ENCODE measurements at places on chromosomes 4 and X. TPM values are rescaled to one million over a fixed set of nuclear protein-coding genes. Genes with fewer than 3 reads are reported as not detected.

FAM53A gene
- polyA plus RNA-seq, result 0.99 TPM

FGF5 gene
- 5.4 TPM for polyA plus RNA-seq

CCDC149 gene
- 2.0 TPM for polyA plus RNA-seq

LDB2 gene
- not detected for polyA plus RNA-seq

TMEM47 gene
- polyA plus RNA-seq, result 0.10 TPM

PITX2 gene
- not detected for polyA plus RNA-seq

TRPC5OS gene
- polyA plus RNA-seq, result not detected

ARHGAP36 gene
- polyA plus RNA-seq, result not detected

TMSB15C gene
- 1.5 TPM for polyA plus RNA-seq

MAGEC2 gene
- not detected for polyA plus RNA-seq

GRCh38 chr4:11286533-11286932, 142.2 kb downstream of the HS3ST1 start:
- peaks cover 8% of the 10 kb centered on the region for H3K4me1 ChIP-seq
- DNase-seq, result no peak
- H3K4me3 ChIP-seq, result no peak overlapping the region
- no peaks in the 10 kb centered on the region for H3K27me3 ChIP-seq
- H3K36me3 ChIP-seq, result no peaks in the 10 kb centered on the region

GRCh38 chr4:10982305-10982704, 297.7 kb upstream of the CLNK start:
- no peaks in the 10 kb centered on the region for H3K4me1 ChIP-seq
- H3K4me3 ChIP-seq, result no peak overlapping the region
- H3K36me3 ChIP-seq, result no peaks in the 10 kb centered on the region
- no peak for DNase-seq

GRCh38 chr4:121484633-121485032, 103.8 kb upstream of the QRFPR start:
- H3K27ac ChIP-seq, result no peak overlapping the region
- peaks cover 7% of the 10 kb centered on the region for H3K4me1 ChIP-seq
- H3K4me3 ChIP-seq, result no peak overlapping the region
- no peaks in the 10 kb centered on the region for H3K27me3 ChIP-seq
- peak; percentile 40 for DNase-seq

GRCh38 chr4:58475097-58475496, 1364.9 kb upstream of the IGFBP7 start:
- H3K4me1 ChIP-seq, result no peaks in the 10 kb centered on the region
- no peak overlapping the region for H3K4me3 ChIP-seq

- no peaks in the 10 kb centered on the region for H3K4me1 ChIP-seq
- H3K4me3 ChIP-seq, result no peak overlapping the region
- no peak for DNase-seq
- H3K27ac ChIP-seq, result no peak overlapping the region
These were observed 120.9 kb upstream of the DDIT4L start for GRCh38 chr4:100311181-100311580.

DNA sequence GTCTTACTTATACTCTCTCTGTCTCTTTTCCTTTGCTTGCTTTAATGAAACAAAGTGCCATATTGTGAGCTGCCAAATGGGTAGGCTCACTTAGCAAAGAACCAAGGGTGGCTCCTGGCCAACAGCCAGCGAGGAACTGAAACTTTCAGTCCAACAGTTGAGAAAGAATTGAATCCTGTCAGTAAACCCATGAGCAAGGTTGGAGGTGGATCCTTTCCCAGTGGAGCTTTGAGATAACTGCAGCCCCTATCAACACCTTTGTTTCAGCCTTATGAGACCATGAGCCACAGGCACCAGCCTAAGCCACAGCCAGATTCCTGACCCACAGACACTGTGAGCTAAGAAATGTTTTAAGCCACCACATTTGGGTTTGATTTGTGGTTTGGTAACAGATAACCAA, 362.2 kb downstream of the PDGFC start:
- no peaks in the 10 kb centered on the region for H3K4me1 ChIP-seq
- H3K27ac ChIP-seq, result no peak overlapping the region
- DNase-seq, result no peak
- no peak overlapping the region for H3K4me3 ChIP-seq
- H3K36me3 ChIP-seq, result no peaks in the 10 kb centered on the region

GRCh38 chr4:32932156-32932555, 2212.0 kb downstream of the PCDH7 start:
- H3K27ac ChIP-seq, result no peak overlapping the region
- no peaks in the 10 kb centered on the region for H3K4me1 ChIP-seq
- H3K36me3 ChIP-seq, result no peaks in the 10 kb centered on the region
- H3K27me3 ChIP-seq, result no peaks in the 10 kb centered on the region

DNA sequence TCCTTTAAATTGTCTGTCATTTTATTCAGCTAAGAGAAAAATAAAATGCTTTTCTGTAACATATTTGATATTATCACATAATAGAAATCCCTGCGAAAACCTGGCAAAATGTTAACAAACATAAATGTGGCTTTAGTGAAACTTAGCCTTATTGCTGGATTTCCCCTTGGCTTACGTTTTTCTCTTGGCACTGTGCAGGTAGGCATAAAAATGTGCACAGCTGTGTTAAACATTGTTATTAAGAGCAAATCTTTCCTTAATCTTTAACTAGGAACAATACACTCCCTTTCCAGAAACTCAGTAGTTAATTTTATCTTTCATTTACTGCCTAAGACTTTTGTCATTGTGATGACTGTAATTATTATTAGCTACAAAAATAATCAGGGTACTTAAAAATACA, 202.4 kb upstream of the GNPDA2 start:
- H3K27ac ChIP-seq, result no peak overlapping the region
- no peaks in the 10 kb centered on the region for H3K4me1 ChIP-seq
- H3K36me3 ChIP-seq, result no peaks in the 10 kb centered on the region
- H3K4me3 ChIP-seq, result no peak overlapping the region
- no peaks in the 10 kb centered on the region for H3K27me3 ChIP-seq

DNA sequence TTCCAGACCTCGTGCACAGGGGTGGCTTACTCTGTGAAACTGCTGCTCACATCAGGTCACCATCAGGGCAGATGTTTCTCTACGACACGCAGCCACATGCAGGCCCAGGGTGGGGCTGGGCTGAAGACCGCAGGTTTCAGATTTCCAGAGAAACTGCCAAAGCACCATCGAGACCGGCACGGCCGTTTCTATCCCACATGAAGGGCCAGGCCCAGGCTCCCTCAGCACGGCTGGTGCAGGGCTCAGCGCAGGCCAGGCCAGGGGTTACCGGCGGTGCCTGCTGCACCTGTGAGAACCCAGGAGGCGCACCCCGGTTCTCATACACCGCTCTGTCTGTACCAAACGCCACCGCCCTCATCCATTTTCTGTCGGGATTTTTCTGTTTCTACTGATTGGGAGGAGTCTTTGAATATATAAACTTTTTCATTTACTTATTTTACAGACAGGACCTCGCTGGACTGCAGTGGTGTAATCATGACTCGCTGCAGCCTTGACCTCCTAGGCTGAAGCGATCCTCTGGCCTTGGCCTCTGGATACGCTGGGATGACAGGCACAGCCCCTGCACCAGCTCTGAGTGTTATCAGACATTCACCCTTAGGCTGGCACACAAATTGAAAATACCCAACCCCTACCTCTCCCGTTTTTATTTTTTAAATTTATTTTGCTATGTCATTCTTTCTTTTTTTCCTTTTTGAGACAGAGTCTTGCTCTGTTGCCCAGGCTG, 17.1 kb downstream of the CTBP1 start:
- H3K27ac ChIP-seq, result no peak overlapping the region
- H3K36me3 ChIP-seq, result peaks cover 50% of the 10 kb centered on the region
- H3K4me3 ChIP-seq, result no peak overlapping the region
- peaks cover 29% of the 10 kb centered on the region for H3K4me1 ChIP-seq

GRCh38 chrX:131025336-131025735, 32.8 kb upstream of the ARHGAP36 start:
- no peaks in the 10 kb centered on the region for H3K36me3 ChIP-seq
- no peaks in the 10 kb centered on the region for H3K27me3 ChIP-seq
- H3K4me1 ChIP-seq, result no peaks in the 10 kb centered on the region
- no peak overlapping the region for H3K4me3 ChIP-seq
- H3K27ac ChIP-seq, result no peak overlapping the region

GRCh38 chrX:71541210-71542022, 8.5 kb downstream of the OGT start:
- no peak overlapping the region for H3K4me3 ChIP-seq
- peaks cover 45% of the 10 kb centered on the region for H3K4me1 ChIP-seq
- no peak for DNase-seq
- H3K36me3 ChIP-seq, result peaks cover 21% of the 10 kb centered on the region
- peak overlapping the region; percentile 76 for H3K27ac ChIP-seq
- H3K27me3 ChIP-seq, result no peaks in the 10 kb centered on the region

DNA sequence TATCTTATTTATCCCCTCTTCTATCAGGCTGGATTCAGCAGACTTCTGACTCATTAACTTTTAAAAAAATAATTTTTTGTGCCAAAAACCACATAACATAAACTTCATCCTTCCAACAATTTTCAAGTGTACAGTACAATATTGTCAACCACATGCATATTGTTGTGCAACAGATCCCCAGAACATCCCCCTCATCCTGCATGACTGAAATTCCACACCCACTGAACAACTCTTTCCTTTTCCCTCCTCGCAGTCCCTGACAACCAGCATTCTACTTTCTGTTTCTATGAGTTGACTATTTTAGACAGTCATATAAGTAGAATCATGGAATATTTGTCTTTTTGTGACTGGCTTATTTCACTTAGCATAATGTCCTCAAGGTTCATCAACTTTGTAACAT, 2.2 kb upstream of the MID2 start:
- DNase-seq, result no peak
- no peak overlapping the region for H3K27ac ChIP-seq
- H3K36me3 ChIP-seq, result no peaks in the 10 kb centered on the region
- peaks cover 5% of the 10 kb centered on the region for H3K27me3 ChIP-seq

GRCh38 chr4:118941149-118941548, 52.5 kb downstream of the SYNPO2 start:
- no peak overlapping the region for H3K4me3 ChIP-seq
- no peak for DNase-seq
- H3K4me1 ChIP-seq, result no peaks in the 10 kb centered on the region

DNA sequence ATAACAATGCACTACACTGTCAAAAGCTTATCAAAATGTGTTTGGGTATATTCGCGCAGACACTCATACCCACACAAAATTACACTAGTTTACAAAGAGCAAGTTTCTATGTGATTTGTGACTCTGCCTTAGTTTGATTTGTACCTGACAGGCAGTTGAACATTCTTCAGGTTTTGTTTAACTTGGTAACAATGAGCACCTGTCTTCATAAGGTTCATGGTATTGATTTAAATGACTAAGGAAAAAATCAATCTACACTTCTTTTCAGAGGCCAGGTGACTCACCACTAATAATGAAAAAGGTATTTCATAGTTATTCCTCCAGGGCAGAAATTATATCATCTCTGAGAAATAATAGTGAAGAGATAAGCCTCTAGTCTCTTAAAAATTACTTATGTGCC, 1114.6 kb upstream of the AGA start:
- peak; percentile 0 for DNase-seq
- no peak overlapping the region for H3K27ac ChIP-seq
- H3K4me1 ChIP-seq, result no peaks in the 10 kb centered on the region

DNA sequence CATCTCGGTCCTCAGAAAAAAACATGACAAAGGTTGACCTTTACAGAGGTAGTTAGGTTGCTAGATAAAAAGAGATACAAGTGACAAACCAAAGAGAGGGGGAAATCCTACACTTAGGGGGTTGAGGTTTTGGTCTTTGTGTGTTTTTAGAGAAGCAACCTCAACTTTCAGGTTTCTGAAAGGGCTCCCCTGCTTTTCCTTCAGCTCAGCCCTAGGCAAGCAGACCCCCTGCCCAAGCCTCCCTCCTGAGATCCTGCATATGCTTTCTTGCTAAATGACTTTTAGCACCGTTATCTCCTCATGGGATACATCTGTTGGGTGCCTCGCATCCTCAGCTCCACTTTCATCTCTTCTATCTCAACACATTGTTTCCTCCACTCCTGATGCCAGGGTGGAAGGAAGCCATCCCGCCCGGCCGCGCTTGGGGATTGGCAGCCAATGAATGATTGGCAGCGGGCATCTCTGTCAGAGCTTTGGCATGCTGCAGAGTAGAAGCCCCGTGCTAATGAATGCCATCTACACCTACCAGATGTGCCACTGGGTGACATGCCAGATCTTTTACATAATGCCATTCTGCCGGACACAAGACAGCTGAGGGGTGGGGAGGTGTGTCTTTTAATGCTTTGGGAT, 15.0 kb upstream of the PRDM8 start:
- H3K4me1 ChIP-seq, result peaks cover 38% of the 10 kb centered on the region
- no peak overlapping the region for H3K27ac ChIP-seq
- H3K27me3 ChIP-seq, result no peaks in the 10 kb centered on the region
- no peak for DNase-seq
- H3K4me3 ChIP-seq, result no peak overlapping the region
- no peaks in the 10 kb centered on the region for H3K36me3 ChIP-seq

DNA sequence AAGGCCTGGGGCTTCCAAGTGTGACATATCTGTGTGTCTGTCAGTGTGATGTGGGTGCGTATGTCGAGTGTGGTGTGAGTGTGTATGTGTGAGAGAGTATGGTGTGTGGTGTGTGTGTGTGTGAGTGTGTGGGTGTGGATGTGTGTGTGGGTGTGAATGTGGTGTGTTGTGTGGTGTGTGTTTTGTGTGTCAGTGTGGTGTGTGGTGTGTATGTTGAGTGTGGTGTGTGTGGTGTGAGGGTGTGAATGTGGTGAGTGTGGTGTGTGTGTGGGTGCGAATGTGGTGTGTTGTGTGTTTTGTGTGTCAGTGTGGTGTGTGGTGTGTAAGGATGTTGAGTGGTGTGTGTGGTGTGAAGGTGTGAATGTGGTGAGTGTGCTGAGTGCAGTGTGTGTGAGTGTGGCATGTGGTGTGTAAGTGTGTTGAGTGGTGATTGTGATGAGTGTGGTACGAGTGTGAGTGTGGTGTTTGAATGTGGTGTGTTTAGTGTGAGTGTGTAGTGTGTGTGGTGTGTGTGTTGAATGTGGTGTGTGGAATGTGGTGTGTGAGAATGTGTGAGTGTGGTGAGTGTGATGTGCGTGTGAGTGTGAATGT, 61.6 kb upstream of the SORCS2 start:
- no peaks in the 10 kb centered on the region for H3K4me1 ChIP-seq
- no peaks in the 10 kb centered on the region for H3K27me3 ChIP-seq
- no peak overlapping the region for H3K27ac ChIP-seq
- no peaks in the 10 kb centered on the region for H3K36me3 ChIP-seq
- DNase-seq, result no peak

DNA sequence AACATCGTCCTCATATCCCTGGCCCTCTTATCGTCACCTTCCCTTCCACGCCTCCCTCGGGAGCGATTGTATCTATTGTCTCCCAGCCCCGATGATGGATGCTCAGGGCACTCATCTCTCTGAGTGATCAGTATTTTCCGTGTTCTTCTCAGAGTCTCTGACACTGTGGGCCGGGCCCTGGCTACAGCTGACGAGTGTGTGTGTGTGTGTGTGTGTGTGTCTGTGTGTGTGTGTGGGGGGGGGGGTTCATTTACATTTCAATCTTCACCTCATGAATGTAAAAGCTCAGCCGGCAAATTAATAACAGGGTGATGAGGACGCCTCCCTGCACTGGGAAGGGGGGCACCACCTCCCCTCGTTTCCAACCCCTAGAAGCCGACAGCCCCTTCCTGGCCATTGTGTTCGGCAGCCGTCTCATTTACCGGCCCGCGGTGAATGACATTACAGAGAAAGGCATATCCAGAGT, 159.5 kb downstream of the SHOX start:
- H3K27me3 ChIP-seq, result no peaks in the 10 kb centered on the region
- no peak overlapping the region for H3K27ac ChIP-seq
- H3K4me1 ChIP-seq, result no peaks in the 10 kb centered on the region
- no peak for DNase-seq
- no peaks in the 10 kb centered on the region for H3K36me3 ChIP-seq
- H3K4me3 ChIP-seq, result no peak overlapping the region

GRCh38 chr4:85798012-85798770, 323.2 kb downstream of the ARHGAP24 start:
- H3K27me3 ChIP-seq, result no peaks in the 10 kb centered on the region
- H3K4me3 ChIP-seq, result no peak overlapping the region
- DNase-seq, result no peak
- H3K27ac ChIP-seq, result no peak overlapping the region
